Astrocyte of the spinal cord (primary cell): ENCODE measurements at places on chromosomes 12 and 14.

- DNase-seq = no peak
Measured at GRCh38 chr12:128820723-128821432, 2.9 kb downstream of the SLC15A4 start.

- peak; percentile 28 for DNase-seq
Measured at GRCh38 chr14:92986254-92987147, 63.6 kb downstream of the CHGA start.

GRCh38 chr12:121255433-121255832 lies 41.1 kb downstream of the CAMKK2 start:
- DNase-seq = no peak

GRCh38 chr14:101480747-101481530 lies 80.4 kb upstream of the DIO3 start:
- peak; percentile 33 for DNase-seq

DNA sequence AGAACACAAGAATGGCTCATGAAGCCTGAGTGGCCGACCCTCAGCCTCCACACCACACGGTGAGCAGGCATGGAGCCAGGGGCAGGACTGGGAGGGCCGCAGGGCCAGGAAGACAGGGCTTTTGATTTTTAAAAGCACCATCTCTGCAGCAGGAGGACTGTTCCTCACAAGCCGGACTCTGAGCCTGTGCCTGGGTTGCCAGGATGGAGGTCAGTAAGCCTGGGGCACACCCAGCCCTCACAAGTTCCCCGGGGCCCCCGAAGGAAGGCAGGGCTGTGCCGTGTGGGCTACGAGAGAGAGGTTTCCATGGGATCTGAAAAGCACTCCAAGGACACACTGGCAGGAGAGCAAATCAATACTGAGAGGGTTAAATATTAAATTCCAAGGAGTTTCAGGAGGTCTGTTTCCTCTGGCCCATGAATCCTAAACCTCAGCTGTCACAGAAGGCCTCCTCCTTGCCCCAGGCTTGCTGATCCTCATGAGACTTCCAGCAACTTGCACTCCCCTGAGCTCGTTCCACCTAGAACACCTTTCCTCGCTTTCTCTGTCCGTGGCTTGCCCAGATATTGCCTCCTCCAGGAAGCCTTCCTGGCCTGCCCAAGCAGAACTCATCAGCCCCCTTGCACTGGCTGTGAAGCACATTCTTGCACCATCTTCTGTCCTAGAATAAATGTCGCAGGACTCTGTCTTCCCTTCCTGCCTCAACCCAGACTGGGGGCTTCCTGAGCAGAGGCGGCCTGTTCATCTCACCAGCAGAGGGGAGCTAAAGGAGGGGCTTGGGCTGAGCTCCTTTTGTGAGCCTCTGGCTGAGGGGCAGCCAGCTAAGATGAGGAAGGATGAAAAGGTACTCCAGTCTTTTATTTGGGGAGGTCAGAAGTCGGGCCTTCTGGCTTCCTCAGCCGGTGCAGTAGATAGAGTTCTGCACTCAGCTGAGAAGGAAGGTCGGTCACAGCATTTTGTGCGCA lies 64.6 kb downstream of the CCDC88C start:
- no peak for DNase-seq

DNA sequence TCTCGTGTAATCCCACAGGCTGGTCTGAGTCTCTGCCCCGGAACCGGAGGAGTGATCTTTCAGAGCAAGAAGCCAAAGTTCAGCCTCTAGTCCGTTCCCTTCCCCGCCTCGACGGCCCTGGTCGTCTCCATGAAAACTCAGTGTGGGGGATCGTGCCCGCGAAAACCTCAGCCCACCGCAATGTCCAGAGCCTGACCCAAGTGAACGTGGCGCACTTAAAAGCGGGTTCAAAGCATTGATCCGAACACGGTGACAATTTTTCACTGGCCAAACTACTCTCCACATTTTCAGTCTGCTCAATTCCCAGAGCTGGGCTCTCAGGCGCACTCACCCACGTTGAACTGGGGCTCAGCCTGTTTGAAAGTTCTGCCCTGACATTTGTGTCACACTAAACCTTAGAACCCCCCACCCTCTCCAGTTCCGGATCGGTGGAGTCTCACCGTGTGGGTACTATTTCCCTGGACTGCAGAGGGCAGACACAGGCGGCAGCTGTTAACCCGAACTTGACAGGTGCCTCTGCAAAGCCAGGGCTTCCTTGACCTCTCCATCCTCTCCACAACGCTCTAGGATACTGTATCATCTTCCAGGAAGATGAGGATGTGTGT lies 886 bp upstream of the PRICKLE1 start:
- DNase-seq = no peak

GRCh38 chr12:726281-727140 lies 25.9 kb upstream of the WNK1 start:
- DNase-seq = peak; percentile 16

- peak; percentile 61 for DNase-seq
Measured at GRCh38 chr12:58919231-58920101, 838 bp downstream of the LRIG3 start.

- DNase-seq = no peak
Measured at GRCh38 chr12:9782547-9783382, 22.1 kb upstream of the CD69 start.

GRCh38 chr14:77761205-77761931 lies 412 bp upstream of the SNW1 start:
- DNase-seq = no peak

DNA sequence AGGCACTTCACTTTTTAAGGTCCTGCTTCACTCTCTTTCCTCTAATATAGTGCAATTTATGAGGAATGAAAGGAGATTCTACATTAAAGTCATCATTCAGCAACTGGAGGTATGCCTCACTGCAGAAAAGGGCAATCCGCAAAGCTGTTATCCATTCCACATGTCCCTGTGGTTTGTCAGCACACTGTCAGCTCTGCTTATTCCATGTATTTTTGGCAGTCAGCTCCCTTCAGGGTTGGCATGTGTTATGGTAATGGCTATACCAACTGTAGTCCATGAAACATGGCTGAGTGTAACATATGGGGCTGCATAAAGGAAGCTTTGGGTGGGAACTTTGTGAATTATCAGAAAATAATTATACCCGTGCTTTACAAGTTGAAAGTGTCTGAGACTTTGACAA lies 154.1 kb downstream of the GALC start:
- no peak for DNase-seq

DNA sequence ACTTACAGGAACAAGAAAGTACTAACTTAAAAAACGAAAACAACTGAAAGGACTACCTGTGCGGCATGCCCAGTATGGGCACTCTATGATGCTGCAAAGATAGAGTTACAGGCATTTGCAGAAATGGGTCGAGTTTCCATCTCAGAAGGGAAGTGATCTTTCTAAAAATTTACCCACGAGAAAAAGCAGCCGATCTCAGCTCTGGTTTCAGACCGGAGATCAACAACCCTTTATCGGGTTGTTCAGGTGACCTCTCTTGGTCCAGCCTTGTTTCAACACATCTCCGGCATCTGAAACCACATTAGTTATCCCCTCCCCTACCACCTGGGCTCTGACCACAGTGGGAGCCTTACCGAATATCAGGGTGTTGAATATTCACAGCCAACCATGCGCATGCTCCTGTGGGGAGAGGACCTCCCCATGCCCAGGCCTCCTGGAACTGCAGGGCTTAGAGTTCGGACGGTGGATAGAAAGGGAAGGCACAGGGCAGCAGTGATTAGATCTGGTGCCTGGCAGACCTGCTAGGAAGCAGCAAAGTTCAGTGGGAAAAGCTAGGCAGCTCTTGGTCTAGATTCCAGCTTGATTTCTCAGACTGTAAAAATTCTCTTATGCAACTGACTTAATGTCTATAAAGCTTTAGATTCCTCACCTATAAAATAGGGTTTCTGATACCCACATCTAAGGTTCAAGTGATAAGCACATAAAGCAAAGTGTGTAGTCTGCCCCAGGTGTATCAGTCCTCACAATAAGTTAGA lies 906.0 kb downstream of the VRK1 start:
- DNase-seq = no peak

DNA sequence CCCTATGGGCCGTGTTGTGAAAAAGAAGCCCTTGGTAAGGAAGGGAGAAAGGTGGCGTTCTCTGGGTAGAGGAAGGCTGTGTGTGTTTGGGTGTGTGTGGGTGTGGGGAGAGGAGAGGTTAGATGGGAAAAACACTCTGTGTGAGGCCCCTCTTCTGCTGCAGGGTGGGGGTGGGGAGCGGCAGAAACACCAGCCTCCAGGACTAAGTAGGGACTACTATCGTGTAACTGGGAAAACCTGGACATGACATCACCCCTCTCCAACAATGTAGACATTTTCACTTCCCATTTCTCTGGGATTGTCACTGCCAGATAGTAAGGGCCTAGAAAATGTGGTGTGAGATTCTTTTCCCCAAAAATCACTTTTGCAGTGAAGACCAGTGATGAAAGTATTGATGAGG lies 205.0 kb downstream of the NTF3 start:
- no peak for DNase-seq

DNA sequence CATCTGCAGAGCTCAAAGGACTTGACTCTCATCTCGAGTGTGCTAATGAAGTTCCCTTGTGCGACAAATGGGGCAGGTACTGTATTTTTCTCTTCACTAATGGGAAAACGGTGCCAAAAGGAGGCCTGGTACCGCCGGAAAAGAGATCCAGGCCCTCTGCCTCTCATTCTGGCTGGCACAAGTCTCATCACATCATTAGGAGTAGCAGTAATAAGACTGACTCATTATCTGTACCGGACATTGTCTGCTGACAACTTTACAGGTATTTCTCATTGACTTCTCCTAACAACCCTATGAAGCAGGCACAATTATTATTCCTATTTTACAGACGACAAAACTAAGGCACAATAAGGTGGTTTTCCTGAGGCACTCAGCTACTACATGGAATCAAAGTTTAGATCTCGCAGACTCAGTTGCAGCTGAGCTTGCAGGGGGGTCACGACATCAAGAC lies 668 bp downstream of the APPL2 start:
- peak; percentile 41 for DNase-seq

GRCh38 chr12:103495469-103496456 lies at the start of gene C12orf42:
C12orf42 (minus strand) TSS chr12:103495968; CDS start chr12:103478426, 17,542 bp downstream.
- no peak for DNase-seq

DNA sequence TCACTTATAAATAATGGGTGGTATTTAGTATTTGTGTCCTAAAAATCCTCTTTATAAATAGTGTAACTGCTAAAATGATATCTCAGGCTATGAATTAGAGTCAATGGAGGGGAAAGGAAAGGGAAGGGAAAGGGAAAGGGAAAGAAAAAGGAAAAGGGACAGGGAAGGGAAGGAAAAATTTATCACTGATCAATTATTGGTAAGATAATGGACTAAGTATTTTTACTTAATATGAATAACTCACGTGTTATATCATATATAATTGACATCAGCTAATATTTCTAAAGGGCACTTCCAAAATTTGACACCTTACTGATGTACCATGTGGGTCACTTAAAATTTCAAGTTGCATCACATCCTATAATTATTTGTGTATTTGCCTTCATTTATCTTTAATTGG lies 193.1 kb downstream of the LRFN5 start:
- DNase-seq = no peak
